ENCODE measurements at places on chromosomes 3 and 15.

- DNase-seq, result no peak
These were observed 590.1 kb upstream of the CBLB start for GRCh38 chr3:106458952-106459351.

GRCh38 chr15:90789462-90789861 lies 72.3 kb downstream of the BLM start:
- DNase-seq, result no peak

DNA sequence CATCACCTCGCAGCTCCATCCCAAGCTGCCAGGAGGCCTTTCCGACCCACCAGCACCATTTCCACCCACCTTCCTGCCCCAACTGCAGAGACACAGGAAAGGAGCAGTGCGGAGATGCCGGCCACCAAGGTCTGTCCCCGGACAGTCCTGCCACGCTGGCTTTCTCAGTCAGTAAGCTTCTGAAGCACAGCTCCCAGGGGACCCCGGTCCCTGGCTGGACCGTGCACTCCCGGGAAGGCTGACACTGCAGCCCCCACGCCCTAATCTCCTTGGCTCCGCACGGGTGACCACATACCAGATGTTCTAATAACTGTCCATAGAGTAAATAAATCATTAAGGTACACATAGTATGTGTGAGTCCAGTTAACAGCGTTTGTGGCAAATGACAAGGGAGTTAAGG lies 73.5 kb downstream of the VGLL4 start:
- DNase-seq, result no peak

- DNase-seq, result no peak
These were observed 414.0 kb upstream of the ZNF717 start for GRCh38 chr3:76199382-76199781.

GRCh38 chr15:38558372-38559059 lies 6.1 kb downstream of the RASGRP1 start:
- no peak for DNase-seq

DNA sequence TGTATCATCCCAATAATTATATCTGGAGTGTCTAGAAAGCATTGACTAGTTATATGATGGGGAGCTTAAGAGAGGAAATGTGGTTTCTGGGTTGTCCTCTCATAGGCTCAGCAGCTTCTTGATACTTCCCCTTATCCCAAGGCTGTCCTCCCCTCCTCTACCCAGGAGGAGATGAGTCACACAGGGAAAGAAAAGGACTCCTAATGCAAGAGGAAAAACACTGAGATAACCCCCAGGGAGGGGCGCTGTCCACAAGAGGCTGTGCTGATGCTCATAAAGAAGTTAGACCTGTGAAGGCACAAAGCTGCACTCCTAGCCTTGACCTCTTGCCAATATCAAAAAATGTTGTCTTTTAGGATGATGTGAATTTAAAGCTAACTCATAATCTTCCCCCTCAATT lies 28.8 kb upstream of the GYG1 start:
- peak; percentile 86 for DNase-seq

DNA sequence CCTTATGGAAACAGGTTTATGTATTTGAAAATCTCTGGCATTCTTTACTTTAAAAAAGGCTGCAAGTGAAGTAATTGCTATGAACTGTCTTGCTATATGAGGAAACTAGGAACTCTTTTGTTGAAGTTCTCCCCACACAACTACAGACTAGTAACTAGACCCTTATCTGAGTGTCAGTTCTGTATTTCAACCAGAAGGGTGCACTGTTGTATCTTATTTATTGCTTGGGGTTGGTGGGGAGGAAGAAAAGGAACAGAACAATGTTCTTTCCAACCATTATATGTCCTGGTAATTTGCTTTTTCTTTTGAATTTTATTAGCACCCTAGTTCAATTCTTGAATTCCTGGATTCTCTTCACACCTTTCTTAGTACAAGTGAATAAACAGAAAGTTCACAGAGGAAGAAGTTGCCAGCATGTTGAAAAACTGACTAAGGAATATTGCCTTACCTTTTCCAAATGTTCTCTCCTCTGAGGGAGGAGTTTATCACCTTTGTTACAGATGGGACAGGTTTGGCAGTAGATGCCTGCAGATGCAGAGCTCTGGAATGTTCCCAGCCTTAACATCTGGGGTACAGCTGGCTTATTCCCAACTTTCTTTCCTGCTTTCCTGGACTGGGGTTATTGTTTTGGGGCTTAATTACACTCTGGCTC lies 162.4 kb upstream of the CFAP20DC start:
- DNase-seq, result peak; percentile 44

- no peak for DNase-seq
These were observed 17.3 kb upstream of the BMF start for GRCh38 chr15:40125950-40126349.

GRCh38 chr3:175716446-175716845 lies 857.3 kb downstream of the NAALADL2 start:
- no peak for DNase-seq

Measured in endothelial cell of umbilical vein (primary cell).